Daoy (cell line): ENCODE measurements at places on chromosomes 5 and 9.

- DNase-seq = no peak
Observed at GRCh38 chr9:35892051-35892450, 14.0 kb upstream of the HRCT1 start.

DNA sequence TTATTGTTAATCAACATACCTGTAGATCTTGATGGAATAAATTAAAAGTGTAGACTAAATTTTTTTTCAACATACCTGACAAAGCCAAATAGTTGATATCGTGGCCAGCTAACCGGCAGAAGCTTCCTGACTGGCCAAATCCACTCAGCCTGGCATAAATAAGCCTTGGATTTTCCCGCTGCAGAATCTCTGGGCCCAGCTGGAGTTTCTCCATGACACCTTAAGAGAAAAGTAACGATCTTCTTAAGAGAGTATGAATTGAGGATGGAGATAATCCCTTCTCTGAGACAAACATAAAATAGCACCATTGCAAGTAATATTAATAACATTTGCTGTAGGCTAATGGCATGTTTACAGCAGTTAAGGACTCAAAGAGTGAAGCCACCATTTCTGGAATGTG is 2.2 kb downstream of the AMACR start:
- no peak for DNase-seq

DNA sequence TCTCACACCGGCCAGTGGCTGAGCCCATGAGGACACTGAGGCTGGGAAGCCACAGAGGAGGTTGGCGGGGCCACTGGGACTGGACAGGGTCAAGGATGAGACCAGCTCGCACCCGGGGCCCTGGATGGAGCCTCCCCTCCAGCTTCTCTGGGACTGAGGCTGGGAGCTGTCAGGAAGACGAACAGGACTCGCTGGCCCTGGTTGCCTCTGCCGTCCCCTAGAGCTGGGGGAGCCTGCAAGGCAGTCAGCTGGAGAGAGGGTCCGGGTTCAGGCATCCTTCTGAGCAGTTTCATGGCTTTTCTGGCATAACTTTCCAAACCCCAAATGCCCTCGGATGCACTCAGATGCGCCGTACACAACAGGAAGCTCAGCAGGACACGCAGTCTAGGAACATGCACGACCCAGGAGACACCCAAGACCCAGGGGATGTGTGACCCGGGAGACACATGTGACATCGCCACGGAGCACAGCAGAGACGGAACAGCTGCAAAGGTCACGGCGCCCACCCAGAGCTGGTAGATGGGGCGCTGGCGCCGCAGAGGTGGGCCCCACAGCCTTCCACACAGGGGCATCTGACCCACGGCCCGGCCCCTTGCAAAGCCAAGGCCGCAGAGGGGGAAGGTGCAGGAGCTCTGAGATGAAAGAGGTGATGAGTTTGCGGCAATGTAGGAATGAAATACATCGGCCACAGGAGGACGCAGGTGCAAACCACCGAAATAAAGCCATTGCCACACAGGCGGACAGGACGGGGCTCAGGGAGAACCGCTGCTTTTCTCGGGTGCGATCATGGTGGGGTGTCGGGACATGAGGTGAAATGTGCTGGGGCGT is 17.1 kb downstream of the TPPP start:
- no peak for DNase-seq

DNA sequence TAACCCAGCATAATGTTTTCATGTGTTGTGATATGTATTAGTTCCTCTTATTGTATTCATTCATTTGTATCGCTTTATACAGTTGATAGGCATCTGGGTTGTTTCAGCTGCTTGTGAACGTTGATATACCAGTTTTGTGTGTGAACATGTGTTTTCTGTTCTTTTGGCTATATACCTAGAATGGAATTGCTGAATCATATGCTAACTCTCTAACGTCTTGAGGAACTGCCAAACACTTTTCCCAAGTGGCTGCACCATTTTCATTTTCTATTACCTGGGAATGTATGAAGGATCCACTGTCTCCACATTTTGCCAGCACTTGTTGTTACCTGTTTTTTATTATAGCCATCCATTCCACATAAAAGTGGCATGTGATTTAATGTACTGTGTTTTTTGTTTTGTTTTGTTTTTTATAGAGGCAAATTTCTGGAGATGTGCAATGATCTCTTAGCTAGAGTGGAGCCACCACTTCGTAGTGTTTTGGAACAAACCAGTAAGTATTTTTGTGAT is 34.6 kb downstream of the HSPA4 start:
- DNase-seq = no peak

DNA sequence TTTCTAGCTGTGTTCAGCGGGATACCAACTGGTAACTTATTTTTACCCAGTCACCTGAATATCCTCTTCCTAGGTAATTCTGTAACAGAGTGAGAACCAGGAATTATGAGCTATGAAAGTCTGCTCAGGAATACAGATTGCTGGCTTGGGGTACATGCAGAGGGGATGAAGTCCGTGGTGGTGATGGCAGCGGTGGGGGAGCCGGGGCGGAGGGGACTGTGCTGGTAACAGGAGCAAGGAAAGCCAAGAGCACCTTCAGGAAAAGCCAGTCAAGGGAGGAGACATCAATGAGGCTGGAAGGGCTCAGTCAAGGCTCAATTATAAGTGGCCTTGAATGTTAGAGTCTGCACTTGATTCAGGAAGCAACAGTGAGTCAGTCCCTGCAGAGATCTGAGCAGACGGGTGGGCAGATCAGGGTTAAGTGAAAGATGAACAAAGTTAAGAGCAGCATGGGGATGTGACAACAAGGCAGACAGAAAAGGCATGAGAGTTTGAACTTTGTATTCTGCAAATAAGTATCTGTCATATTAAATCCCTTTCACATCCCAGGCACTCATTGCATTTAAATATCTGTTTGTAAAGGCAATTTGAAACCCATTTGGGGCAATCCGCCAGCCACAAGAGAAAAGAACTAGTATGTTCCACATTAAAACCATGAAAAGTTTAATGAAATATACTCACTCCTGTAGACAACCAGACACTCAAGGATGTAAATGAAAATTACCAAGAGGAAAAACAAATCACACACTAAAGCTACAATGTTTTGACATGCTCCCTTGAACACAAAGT is 101.2 kb downstream of the TTC39B start:
- DNase-seq = no peak

GRCh38 chr5:161376034-161376433 is 170.5 kb downstream of the GABRB2 start:
- DNase-seq = no peak

GRCh38 chr5:127963931-127964330 is 119.6 kb upstream of the SLC12A2 start:
- peak; percentile 13 for DNase-seq

DNA sequence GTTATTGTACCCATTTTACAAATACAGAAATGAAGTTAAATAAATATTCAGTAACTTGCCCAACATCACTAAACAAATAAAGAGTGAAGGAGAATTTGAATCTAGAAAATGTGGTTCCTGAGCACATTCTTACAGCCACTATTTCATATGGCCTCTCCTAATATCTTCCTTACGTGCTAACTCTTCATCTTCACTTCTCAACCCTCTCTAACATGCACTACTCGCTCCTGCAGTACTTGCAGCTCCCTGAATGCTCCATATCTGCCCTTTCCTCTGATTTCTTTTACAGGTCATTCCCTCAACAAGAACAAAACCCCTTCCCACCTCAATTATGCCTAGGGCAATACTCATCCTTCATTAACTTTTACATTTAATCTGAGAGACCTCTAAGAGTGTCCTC is 711.5 kb downstream of the CETN3 start:
- DNase-seq = no peak

DNA sequence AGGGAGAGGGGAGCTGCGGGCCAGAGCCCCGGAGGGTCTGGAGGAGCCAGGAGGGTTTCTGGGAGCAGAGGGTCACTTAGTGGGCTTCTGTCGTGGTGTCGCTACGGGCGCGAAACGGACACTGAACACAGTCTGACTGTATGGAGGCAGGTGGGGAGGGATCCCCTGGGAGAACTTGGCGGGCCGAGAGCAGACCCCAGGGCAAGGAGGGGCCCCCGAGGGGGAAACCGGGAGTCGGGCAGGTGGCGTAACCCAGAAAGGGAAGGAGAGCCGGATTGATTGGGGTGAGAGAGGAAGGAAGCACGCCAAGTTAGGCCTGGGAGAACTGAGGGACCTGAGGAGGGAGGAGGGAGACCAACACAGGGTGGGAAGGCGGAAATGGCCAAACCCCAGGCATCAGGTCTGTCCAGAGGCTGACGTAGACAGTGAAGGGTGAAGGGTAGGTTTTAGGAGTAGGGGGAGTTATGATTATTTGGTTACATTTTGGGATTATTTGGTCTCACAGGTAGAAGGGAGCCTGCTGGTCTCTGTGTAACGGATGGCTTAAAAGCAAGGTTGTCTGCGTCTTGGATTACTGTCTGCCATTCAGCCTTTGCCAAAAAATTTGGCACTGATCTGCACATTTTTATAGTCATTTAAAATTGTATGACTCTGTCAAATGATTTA is 3.3 kb upstream of the MSMP start:
- peak; percentile 81 for DNase-seq

DNA sequence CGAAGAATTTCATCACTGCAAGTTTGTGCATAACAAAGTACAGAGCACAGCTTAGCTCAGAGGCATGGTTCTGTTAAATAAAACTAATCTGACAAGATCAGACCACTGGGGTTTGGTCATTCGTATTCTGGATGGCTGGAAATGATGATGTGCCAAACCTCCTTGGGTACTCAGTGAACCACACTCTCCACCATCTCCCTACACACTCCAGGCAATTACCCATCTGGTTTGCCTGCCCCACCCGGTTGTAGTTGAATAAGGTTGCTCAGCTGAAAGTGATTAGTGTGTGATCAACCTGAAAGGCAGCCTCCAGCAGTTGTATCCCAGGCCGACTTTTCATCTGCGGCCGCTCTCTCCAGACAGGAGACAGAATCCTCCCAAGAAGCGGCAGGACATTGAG is 371.4 kb downstream of the TLE1 start:
- peak; percentile 78 for DNase-seq

- no peak for DNase-seq
Observed at GRCh38 chr5:115577741-115578140, 24.5 kb downstream of the TICAM2 start.

- no peak for DNase-seq
Observed at GRCh38 chr5:87266914-87267573, 639 bp upstream of the RASA1 start.

- DNase-seq = no peak
Observed at GRCh38 chr9:38652486-38652885, 32.1 kb upstream of the ANKRD18A start.

DNA sequence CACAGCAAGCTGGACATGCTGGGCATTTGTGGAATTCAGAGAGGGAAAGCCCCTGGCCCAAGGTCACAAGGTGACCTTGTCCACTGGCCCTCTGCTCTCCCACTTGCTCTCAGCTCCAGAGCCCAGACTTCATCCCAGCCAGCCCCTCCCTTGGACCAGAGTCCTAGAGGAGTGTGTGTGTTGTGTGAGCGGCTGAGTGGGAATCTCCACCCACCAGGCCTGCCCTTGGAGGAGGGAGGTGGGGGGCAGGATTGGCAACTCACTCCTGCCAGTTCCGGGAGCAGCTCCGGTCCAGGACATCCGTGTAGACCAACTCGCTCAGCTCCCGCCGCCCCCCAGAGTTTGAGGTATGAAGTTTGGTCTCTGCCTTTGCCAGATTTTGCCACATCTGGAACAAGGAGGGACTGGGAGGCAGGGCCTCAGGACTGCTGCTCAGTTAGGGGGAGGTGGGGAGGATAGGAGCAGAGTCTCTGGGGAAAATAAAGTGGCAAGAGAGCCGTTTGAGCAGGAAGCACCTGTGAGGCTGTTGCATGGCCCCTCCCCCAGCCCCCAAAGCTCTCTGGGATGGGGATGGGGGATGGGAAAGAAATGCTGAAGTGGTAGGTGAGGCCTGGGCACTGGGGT is 1.4 kb downstream of the MZB1 start:
- DNase-seq = no peak

DNA sequence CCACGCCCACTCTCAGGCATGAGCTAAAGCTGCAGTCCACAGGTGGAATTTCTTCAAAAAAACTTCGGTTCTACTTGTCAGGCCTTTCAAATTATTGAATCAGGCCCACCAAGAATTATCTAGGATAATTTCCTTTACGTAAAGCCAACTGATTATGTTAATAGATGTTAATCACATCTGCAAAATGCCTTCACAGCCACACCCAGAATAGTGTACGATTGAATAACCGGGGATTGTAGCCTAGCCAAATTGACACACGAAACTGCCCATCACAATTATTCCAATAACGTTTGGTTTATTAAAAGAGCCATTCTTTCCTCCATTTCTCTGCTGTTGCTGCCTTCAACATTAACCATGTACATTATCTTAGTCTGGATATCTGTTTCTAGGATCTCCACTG is 148.7 kb downstream of the NR3C1 start:
- no peak for DNase-seq

DNA sequence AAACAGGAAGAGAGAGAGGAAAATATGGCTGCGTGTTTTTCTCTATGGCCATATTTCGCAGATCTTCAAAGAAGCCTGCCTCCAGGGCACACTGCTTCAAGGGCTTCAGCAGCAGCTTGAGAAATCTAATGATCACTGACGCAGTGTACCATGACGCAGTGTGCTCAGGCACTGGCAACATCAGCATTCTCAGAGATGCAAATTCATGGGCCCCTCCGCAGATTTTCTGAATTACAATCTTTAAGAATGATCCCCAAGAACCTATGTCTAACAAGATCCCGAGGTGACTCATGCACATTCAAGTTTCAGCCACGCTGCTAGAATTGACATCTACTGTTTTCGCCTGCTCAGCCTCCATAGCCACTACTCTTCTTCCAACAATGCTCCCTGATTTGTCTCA is 143.9 kb upstream of the ZNF366 start:
- no peak for DNase-seq
